ENCODE measurements at places on chromosomes 2 and 18.

DNA sequence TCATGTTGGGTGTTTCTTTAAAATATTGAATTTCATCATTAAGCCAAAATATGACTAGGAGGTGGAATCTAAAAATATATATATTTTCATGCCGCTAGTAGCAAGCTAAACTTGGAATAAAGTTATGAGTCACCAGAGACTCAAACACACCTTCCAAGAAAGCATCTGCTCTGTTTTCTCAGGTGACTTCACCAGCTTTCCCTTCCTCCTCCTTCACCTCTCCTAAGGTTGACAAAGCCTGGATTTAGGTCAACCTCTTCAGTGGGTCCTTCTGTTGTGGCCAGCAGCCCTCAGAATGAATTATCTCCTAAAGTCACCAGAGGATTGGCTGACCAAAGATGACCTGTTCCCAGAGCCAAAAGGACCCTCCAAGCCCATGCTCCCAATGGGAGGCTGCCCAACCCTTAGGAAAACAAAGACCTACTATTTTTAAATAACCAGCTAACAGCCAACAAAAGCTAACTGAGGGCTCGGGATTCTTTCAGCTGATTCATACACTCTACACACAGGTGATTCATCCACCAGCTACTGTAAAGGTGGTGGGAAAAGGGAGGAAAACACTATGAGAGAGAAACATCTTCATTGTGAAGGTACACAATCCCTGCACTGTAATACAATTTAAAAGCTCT, 113.9 kb downstream of the MYO5B start:
- DNase-seq: no peak

- DNase-seq: no peak
Observed at GRCh38 chr2:603427-603826, 73.8 kb downstream of the TMEM18 start.

DNA sequence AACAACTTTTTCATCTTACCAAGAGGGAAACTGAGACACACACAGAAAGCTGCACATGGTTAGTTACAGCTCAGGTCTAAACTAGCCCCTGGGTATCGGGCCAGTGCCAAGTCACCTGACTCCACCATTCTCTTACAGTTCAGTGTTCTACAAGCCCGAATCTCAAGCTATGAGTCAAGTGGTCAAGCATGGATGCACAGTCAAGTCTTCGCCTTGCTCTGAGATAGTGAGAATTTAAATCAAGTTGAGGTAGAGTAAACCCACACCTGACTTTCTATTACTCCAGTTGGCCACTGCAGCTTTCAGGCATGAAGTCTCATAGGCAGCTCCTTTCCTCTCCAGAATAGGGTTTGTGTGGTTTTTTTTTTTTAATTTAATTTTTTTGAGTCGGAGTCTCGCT, 34.5 kb upstream of the ARL5A start:
- no peak for DNase-seq

GRCh38 chr18:76133873-76134272, 361.2 kb downstream of the ZNF516 start:
- no peak for DNase-seq

- DNase-seq: no peak
Observed at GRCh38 chr2:108945969-108946368, 43.1 kb downstream of the EDAR start.

GRCh38 chr2:240441993-240442411, 6.5 kb downstream of the GPC1 start:
- DNase-seq: no peak

- no peak for DNase-seq
Observed at GRCh38 chr2:28979041-28979440, 2.1 kb upstream of the TOGARAM2 start.

GRCh38 chr2:45769854-45770576, 118.5 kb downstream of the PRKCE start:
- DNase-seq: no peak

GRCh38 chr2:19287324-19287723, 71.1 kb downstream of the OSR1 start:
- DNase-seq: no peak

- DNase-seq: no peak
Observed at GRCh38 chr2:165055082-165055851, 99.9 kb upstream of the SLC38A11 start.

GRCh38 chr2:148876595-148877402, 1.8 kb downstream of the KIF5C start:
- no peak for DNase-seq

- DNase-seq: no peak
Observed at GRCh38 chr2:38444247-38444646, 67.2 kb upstream of the ATL2 start.

DNA sequence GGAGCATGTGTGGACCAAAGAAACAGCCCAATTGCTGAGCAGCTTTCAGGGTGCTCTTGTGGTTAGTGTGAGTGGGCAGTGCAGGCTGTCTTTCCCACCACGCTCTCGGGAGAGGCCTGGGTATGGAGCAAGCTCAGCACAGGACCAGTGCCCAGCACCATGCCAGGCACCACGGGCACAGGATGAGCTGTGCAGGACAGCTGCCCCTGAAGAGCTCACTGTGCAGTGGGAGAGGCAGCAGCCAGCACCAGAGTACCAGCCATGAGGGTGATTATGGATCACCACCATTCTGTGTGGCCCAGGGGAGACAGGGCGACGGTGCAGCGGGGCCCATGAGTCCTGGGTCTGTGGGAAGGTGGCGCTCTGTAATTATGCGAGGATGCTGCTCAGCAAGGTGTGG, 29.7 kb upstream of the FAHD2A start:
- DNase-seq: no peak

DNA sequence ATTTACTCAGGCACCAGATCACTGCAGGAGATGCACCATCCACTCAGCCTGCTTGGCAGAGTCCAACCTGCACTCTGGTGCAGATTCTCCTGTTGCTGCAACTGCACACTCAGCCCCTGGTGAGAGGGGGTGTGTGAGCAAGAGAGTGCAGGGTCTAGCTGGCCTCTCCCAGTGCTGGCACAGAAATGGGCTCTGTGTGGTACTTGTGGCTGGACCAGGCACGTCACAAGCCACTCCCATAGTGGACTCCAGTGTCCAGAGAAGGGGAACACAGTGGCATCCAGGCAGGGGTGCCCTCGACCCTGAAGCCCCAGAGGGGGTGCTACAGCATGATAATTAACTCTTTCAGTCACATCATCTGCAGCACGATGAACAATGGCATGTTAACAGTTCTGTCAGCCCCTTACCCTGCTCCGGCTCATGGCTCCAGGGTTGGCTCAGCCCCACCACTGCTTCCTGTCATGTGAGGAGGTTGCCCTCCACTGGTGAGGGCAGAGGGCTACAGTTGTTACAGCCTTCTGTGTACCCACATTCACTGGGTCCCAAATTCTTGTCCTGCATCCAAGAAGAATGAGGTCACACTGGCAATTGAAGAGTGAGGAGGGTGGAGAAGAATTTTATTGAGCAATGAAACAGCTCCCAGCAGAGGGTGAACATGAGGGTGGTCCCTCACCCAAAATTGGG, 135.7 kb downstream of the EVA1A start:
- DNase-seq: no peak

DNA sequence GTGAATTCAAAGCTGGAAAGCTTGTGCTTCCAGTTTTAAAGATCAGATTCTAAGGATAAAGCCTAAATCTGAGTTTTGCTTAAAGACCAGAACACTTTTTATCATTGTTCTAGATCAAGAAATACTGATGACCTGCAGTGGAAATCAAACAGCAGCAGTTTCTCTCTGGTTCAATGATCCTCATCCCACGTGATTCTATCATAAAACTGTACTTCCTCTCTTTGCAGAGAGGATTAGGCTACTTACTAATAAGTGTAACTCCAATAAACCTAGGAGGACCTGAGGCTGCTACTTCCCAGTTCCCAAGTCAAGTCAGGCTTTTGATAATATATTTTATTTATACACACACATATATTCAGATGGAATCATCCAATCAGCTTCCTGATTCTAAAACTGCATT, 81.9 kb downstream of the TCF4 start:
- DNase-seq: no peak

GRCh38 chr2:196441527-196441926, 198.0 kb upstream of the CCDC150 start:
- no peak for DNase-seq

DNA sequence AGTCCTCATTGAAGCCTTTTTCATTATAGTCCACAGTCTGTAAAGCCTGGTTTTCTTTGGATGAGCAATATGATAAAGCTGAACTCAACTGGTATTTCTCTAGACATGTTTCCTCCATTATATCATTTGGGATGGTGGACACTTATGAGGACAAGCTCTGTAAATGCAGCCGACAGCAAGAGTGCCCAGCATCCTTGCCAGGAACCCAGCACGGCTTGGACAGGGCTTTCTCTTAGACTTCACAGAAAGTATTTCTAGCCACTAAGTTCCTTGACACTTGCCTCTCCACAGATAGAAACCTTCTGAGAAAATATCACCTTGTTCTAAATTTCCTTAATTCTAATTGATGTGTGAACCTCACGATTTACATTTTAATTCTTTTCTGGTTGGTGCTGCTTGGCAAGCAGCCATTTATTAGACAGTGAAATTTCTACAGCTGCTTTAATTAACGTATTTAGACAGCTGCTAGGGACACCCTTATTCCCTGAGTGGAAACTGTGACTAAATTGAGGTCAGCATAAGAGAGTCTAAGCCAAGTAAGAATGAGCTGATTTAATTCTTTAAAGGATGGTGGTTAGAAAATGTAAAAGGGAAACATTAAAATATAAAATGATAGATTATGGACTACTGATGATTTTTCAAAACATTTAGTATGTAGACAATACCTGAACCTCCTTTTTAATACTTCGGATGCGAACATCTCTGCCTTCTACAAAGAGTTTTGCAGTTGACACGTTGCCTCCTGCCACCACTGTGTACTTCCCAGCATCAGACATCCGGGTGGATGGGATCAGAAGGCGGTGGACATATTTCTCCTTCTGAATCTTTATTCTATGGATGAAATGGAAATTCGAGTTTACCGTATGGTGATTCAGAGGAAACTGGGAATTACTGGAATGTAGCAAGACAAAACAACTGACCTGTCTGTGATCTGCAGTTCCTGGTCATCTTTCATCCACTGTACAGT, 39.8 kb downstream of the TTN start:
- no peak for DNase-seq

DNA sequence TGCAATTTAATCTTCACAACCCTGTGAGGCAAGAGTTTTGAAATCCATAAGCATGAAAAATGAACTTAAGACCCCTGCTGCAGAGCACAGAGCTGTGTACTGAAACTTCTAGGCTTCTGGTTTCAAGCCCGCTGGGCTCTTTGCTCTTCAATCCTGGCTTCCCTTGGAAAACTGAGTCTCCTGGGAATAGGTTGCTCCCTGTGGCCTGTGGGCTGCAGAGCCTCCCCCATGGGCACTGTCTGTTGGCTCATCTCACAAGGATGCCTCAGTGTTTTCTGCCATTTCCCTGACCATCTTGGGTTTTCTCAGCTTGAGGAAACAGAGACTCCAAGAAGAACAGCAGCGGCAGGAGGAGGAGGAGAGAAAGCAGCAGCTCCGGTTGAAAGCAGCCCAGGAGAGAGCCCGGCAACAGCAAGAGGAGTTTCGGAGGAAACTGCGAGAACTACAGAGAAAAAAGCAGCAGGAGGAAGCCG, 44.5 kb downstream of the SUMO1 start:
- no peak for DNase-seq

- DNase-seq: no peak
Observed at GRCh38 chr2:84631047-84631446, 114.7 kb downstream of the DNAH6 start.

- no peak for DNase-seq
Observed at GRCh38 chr2:178477443-178478129, 814 bp downstream of the FKBP7 start.

GRCh38 chr18:31064130-31064529, 21.6 kb upstream of the DSC3 start:
- DNase-seq: no peak

- no peak for DNase-seq
Observed at GRCh38 chr18:75132931-75133525, 75.9 kb downstream of the PTGR3 start.

GRCh38 chr2:113054066-113054465, 1.4 kb upstream of the IL36B start:
- no peak for DNase-seq

- DNase-seq: no peak
Observed at GRCh38 chr2:235105821-235106359, 154.1 kb downstream of the SH3BP4 start.

- DNase-seq: no peak
Observed at GRCh38 chr2:62845256-62845655, 139.7 kb downstream of the EHBP1 start.

GRCh38 chr2:198042189-198042588, 237.8 kb downstream of the PLCL1 start:
- no peak for DNase-seq

DNA sequence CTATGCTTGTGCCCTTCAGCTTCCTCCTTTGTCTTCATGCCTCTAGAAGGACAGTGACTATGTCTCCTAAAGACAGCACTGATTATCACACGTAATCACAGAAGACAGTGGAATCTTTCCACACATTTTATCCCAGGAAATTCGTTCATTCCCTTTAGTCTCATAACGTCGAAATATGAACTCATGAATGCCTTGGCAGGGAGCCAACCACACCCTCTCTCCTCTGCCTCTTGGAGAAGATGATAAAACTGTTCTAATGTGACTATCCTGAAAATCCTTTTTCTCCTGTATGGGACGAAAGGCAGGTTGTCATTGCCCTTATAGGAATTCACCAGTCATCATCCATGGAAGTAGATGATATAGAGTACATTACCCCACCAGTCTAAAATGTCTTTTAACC, 726.6 kb upstream of the FANCL start:
- DNase-seq: no peak

GRCh38 chr2:20580690-20581437, 70.0 kb downstream of the HS1BP3 start:
- DNase-seq: no peak

GRCh38 chr2:124804014-124804940, 779.2 kb downstream of the CNTNAP5 start:
- no peak for DNase-seq

DNA sequence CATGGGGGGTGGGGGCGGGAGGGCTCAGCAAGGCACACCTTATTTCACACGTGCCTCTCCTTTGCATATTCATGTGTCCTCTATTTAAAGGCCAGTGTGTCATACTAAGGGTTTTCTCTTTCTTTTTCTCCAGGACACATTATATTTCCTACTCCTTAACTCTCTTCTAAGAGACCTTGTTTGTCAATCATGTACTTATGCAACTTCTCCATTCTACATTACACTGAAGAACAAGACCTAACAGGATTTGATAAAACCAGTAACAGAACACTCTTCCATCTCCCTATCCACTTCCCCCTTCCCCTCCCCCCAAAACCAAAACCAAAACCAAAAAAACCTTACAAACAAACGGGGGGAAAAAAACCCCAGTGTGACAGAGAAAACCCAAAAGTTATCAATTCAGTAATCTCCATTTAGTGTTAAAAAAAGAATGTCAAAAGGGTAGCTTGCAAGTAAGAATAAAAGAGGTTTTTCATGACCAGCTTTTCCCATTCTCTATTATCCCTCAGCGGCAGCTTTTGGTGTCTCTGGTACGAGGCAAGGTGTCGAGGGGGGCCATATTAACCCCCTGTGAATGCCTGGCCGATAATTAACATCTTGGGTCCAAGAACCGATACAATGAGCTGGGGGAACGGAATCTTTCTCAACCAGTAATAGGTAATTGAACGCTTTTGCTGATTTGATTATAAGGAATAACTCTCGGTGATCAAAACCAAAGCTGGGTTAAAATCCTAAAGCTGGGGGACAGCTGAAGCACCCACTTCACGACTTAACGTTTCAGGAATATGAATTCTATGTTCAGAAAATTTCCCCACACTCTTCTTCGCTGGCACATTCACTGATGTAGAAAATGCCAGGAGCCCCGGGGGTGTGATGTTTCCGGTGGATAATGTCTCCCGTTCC, 191.0 kb upstream of the TCF4 start:
- no peak for DNase-seq

GRCh38 chr2:162490761-162491470, 147.0 kb downstream of the GCA start:
- no peak for DNase-seq

- no peak for DNase-seq
Observed at GRCh38 chr2:68907232-68907919, 36.2 kb upstream of the BMP10 start.

All from stimulated activated CD8-positive, alpha-beta memory T cell treated with anti-CD3 and anti-CD28 coated beads, Interleukin-12 subunit alpha, Interleukin-12 subunit beta, amount 100 ng/mL, for 1 hour (primary cell).